ENCODE measurements at places on chromosomes 11 and 22. TPM values are rescaled to one million over a fixed set of nuclear protein-coding genes. Genes with fewer than 3 reads are reported as not detected.

Gene OR6T1
- not detected for total RNA-seq

Gene LAYN
- 8.0 TPM for total RNA-seq

Gene GPR83
- total RNA-seq, result 0.15 TPM

Gene ISX
- not detected for total RNA-seq

Gene MMP10
- total RNA-seq, result not detected

Gene MLC1
- not detected for total RNA-seq

Gene GAL3ST1
- not detected for total RNA-seq

Gene IL18
- not detected for total RNA-seq

Gene CHST1
- 0.23 TPM for total RNA-seq

Gene ME3
- total RNA-seq, result 13.1 TPM

Gene PLAAT2
- not detected for total RNA-seq

Gene OR8D1
- not detected for total RNA-seq

Gene SCN3B
- total RNA-seq, result not detected

Gene RASSF7
- total RNA-seq, result 19.8 TPM

Gene E2F8
- 28.2 TPM for total RNA-seq

Gene C2CD3
- 46.5 TPM for total RNA-seq

Gene NFAM1
- total RNA-seq, result 0.12 TPM

Gene DCPS
- 40.4 TPM for total RNA-seq

Gene OR5P2
- total RNA-seq, result not detected

Gene FBLN1
- not detected for total RNA-seq

Gene KCNK4
- total RNA-seq, result 0.29 TPM

Gene CNGA4
- 0.10 TPM for total RNA-seq

Gene INS
- total RNA-seq, result not detected

Gene ACTN3
- not detected for total RNA-seq

Gene CARD18
- not detected for total RNA-seq

Gene PRRG4
- total RNA-seq, result 0.91 TPM

Gene PATE1
- total RNA-seq, result not detected

Gene MS4A4A
- total RNA-seq, result not detected

Gene RIMBP3C
- total RNA-seq, result 0.34 TPM

Gene ADAMTS8
- total RNA-seq, result not detected

Gene MMP11
- 0.69 TPM for total RNA-seq

Gene CBLIF
- total RNA-seq, result not detected

Gene IGLL1
- total RNA-seq, result not detected

Gene NXPE2
- not detected for total RNA-seq

Gene FOLR1
- not detected for total RNA-seq

Gene KCNJ1
- not detected for total RNA-seq

Gene RFPL2
- 0.26 TPM for total RNA-seq

Gene CRYAB
- not detected for total RNA-seq

Gene HOATZ
- not detected for total RNA-seq

Gene C11orf97
- total RNA-seq, result not detected

Gene TUB
- 0.24 TPM for total RNA-seq

Gene MS4A6E
- not detected for total RNA-seq

Gene GGT1
- 61.0 TPM for total RNA-seq

Gene KRTAP5-1
- not detected for total RNA-seq

Gene IL17REL
- not detected for total RNA-seq

Gene CDK2AP2
- total RNA-seq, result 107 TPM

Gene RPUSD4
- total RNA-seq, result 49.8 TPM

Gene CHKA
- 13.7 TPM for total RNA-seq

Gene ADM
- total RNA-seq, result 2.0 TPM

Gene OR51E2
- total RNA-seq, result not detected

Gene PHLDA2
- 28.0 TPM for total RNA-seq

Measured in activated T-helper 1 cell treated with anti-CD3 and anti-CD28 coated beads, Interleukin-12 subunit alpha, Interleukin-12 subunit beta, Interleukin-2, Interleukin-4 antibody, amounts not matched to agents 30 ng/mL and 10 ng/mL and 1 ng/mL, durations not matched to agents 14 hours and 24 hours and 36 hours (primary cell).